ENCODE measurements at places on chromosomes 5 and 9.
A peak's percentile ranks its signal among the peaks of the same experiment; 100 is the strongest.

- no peak for DNase-seq
These were observed 17.7 kb downstream of the ANGPTL2 start for GRCh38 chr9:127104581-127105311.

DNA sequence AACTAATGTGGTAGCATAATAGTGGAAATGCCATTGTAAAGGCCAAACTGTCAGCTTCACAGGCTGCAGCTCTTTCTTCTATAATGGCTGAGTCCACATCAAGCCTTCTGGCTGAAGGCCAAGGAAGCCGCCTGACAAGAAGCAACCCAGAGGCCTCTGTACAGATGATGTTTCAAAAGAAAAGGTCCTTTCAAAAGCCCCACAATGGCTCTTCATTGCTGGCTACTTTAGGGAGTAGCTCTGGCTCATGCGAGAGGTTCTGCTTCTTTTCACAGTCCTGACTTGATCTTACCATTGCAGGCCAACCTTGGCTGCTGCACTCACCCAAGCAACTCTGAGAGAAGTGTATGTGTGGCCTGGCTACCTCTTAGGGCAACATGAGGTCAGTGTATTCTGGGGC is 54.5 kb upstream of the EQTN start:
- no peak for DNase-seq

DNA sequence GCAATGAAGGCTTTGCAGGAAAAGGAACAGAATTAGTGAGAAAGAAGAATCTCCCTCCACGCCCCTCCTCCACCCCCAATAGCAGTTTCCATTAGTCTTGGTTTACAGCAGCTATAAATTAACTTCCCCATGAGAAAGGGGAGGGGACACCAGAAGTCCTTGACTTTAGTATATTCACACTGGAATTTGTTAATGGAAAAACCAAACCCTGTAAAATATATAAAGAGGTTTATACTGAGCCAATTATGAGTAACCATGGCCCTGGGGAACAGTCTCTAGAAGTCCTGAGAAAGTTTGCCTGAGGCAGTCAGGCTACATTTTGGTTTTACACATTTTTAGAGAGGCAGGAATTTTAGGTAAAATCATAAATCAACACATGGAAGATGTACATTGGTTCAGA is 88.5 kb downstream of the ALDH1A1 start:
- DNase-seq: no peak

DNA sequence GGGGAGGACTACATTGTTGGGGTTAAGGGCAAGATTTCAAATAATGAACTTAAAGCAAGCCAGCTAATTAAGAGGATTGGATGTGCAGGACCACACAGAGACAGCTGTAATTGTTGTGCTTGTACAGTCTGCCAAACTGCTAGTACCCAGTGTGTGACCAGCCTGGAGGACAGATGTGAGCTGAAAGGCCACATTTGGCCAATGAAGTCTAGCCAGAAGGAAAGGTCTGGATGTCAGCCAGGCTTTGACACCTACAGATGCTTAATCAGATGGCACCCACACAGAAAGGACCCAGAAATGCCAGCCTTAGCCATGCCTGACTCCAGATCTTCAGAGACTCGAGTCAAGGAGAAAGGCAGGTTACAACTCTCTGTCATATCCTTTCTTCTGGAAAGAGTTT is 491.1 kb downstream of the KIF4B start:
- DNase-seq: no peak

DNA sequence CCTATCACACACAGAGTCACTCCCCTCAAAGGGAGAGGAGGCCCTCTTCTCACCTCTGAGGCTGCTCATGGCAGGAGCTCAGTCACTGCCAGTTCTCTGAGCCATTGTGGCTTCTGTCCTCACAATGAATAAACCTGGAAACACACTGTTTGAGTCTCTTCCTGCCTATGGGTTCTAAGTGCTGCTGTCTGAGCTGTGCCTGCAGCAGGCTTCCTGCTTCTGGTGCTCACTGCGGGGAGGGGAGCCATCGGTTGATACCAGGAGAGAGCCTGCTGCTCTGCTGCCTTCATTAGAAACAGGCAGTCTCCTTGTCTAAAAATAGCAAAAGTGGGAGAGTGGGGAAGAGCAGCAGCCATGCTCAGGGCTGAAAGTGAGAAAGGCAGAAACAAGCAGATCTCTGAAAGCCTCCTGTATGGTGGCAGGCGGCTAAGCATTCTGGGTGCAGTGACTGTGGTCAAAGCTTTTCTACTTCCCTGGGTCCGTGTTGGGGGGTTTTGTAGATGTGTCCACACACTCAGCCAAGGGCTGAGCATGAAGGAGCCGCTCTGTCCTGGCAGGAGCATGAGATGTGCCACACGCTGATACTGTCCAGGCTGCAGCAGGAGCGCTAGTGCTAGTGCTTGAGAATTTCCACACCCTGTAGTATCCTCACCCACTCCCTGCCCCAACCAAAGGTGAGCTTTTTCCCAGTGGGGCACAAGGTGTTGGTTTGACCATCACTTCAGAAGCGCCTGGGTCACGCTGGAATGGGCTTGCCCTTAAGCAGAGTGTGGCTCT is 34.2 kb downstream of the PRKACG start:
- DNase-seq: no peak

DNA sequence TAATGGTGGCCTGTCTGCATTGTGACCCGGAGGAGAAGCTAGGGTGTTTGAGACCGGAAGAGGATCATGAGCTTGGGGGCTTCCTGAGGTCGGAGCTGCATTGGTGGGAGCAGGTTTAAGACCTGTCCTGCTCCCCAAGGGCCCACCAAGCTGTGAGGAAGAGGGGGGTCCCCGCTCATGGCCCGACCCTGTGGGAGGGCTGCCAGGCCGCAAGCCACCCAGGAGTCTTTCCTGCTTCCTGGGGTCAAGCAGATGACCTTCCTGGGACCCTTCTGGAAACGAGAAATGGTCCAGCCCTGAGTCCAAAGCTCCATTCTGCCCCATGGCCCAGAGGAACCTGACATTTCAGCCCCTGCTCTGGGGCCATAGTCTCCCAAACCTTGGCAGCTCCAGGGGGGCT is 61.5 kb upstream of the RNU6ATAC start:
- DNase-seq: no peak

- no peak for DNase-seq
These were observed 264.8 kb upstream of the TRIM32 start for GRCh38 chr9:116422119-116422979.

- DNase-seq: no peak
These were observed 34.1 kb upstream of the ARRDC3 start for GRCh38 chr5:91417219-91417618.

GRCh38 chr5:172795318-172795977 is 24.5 kb upstream of the DUSP1 start:
- DNase-seq: no peak

DNA sequence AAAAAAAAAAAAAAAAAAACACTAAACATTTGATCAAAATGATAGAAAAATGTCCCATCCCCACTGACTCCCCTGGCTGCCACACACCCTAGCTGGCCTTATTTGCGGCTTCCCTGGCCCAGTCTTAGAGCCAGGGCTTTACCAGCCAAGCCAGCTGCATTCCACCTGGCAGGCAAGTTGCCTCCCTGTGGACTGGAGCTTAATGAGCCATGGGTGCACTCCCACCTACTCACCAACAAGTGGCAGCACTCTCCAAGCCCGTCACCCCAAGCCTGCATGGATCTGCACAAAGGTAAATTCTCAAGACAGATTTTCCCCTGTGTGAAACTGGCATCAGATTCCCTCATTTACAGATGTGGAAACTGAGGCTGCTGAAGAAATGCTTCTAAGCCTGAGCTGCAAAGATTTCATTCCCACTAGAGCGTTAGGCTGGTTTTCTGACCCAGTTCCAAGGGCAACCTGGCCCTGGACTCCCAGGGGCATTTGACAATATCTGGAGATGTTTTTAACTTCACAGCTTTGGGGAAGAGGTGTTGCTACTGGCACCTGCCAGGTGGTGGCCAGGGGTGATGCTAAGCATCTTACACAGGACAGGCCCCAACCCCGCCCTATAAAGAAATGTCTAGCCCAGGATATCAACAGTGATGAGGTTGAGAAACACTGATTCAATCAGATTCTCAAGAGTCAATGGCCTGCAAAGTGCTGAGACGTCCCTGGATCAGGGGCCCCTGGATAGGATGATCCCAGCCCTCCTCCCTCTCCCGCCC is 21.9 kb upstream of the VDAC1 start:
- DNase-seq: peak; percentile 37

DNA sequence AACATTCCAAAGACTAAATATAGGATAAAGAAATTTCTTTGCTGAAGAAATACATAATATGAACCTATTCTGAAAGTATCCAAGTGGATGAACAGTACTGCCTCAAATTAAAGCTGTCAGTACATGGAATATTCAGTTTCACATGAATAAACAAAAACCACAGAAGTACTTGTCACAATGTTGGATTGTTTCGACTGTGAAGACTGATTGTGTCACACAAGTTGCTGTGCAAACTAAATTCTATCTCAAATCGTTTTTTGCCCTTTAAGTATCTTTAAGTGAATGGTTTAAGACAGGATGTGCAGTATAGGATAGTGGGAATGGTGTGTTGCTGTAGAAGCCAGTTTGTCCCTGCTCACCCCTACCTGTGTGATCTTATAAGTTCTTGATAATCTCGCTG is 137.4 kb upstream of the OTULINL start:
- DNase-seq: no peak

GRCh38 chr9:110707419-110707818 is 38.8 kb downstream of the MUSK start:
- DNase-seq: no peak

- no peak for DNase-seq
These were observed 153.0 kb downstream of the FER start for GRCh38 chr5:108900668-108901067.

DNA sequence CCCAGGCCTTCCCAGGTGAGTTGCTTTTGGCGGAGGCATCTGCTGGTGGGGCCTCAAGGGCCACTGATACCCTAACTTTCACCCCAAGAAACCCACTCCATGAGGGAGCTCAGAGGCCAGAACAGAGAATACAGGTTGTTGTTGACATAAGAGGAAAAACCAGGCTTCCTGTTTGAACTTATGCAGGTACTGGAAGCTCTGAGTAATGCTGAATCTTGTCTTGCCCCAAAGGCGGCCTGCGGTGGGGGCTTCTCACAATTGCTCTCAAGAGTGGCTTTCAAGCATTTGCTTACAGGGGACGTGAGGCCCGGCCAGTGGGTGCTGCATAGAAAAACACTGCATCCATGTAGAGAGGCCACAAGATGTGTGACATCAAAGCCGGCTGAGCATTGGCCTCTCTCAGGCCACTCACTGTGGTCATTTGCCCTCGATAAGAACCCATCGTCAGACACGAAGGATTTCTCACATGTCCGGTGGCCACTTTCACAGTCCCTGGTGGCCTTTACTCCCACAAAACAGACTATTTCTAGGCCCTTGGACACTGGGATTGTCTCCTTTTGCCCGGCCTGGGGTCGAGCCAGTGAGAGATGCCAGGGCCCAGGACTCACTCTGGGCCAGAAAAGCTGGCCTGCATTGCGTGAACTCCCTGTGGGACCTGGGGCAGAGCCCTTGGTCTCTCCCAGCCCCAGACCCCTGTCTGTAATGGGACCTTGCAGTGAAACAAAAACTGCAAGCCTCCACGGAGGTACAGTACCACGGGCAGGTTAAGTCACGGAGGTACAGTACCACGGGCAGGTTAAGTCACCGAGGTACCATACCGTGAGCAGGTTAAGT is 34.5 kb upstream of the TCF7 start:
- DNase-seq: peak; percentile 66

DNA sequence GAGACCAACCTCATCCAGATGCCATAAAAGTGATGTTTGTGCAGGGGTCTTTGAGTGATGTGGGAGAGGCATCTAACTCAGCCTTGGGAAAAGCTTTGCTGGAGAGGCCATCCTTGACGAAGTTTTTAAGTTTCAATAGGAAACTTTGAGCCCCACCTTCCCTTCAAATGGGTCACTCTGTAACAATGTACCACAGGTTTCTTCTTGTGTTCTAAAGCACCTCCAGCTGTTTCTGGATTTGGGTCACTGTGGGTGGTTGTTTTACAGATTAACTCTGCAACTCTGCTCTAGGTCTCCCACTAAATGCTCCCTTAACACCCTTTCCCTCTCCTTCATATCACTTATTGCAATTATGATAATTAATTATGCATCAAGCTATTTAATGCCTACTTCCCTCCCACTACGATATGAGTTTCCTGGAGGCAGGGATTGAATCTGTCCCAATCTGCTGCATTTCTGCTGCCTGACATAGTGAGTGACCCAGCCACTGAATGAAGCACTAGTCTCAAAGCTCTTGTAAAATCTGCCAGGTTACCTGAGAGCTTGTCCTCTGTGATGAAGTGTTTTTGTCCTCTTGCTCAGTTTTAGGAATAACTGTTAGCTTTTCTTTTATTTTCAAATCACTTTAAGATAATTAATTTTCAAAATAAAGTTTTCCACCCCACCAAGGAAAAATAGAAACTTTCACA is 60.5 kb upstream of the PUM3 start:
- DNase-seq: no peak

DNA sequence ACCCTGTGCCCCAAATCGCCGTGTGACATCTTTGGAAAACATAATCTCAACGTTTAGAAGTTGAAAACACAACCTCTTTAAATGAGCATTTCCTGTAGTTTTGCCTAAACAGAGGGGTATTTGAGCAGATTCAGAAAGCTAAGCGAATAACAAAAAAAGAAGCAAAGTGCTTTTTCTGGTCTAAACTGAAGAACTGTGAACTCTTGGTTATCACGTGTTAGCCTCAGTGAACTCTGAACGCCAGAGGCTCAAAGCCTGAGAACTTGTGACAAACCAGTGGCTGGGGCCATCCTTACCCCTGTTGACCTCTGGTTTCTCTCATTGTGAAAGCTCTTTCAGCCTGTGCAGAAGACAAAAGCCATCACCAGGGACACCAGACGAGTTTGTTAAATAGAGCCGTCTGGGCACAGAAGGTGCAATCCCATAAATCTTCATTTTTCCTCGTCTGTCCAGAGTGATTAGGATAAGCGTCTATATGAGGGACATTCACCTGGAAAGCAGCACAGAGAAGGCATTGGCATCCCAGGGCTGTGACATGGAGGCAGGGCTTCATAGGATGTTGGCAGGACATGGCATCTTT is 61.4 kb upstream of the ICE1 start:
- DNase-seq: no peak

DNA sequence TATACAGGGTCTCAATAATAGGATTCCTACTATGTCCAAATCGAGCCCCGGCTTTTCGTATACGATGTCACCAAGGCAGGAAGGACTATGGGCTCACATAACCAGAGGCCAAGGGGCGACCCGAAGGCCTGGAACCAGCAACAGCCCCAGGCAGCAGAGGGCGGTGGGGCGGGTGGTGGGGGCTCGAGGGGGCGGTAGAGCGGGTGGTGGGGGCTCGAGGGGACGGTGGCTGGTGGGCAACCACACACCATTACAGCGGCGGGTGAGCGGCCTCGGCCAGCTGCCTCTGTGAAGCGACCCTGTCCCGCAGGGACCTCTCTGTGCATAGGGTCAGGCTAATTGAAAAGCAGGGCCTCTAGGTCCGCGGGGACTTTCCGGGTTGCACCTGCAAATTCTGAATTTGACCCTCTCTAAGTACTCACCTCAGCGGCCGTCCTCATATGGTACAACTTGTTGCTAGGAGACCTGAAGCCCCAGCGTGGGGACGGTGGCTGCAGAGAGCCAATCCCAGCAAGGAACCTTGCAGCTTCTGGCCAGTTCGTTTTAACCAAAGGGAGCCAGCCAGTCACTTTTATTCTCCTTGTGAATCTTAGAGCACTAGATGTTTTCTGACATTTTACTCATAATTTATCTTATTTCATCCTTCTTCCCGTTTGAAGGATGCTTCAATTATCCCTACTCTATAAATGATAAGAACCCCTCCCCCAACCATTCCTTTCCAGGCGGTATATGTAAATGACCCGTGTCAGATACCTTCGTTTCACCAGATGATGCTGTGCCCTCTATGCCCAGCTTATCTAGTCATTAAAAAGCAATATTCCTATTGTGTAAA is at the start of gene NME5:
Gene NME5 (minus strand): TSS at position 480 of the 832 bp plus-strand sequence. CDS start 648 bp downstream, outside the sequence.
- DNase-seq: no peak

- no peak for DNase-seq
These were observed 18.6 kb downstream of the RGMB start for GRCh38 chr5:98791898-98792580.

Data from stimulated activated CD4-positive, alpha-beta T cell treated with anti-CD3 and anti-CD28 coated beads, Interleukin-2, amount 100 ng/mL, for 4 hours (primary cell).